ENCODE measurements at places on chromosomes 2 and 18. TPM values are rescaled to one million over a fixed set of nuclear protein-coding genes. Genes with fewer than 3 reads are reported as not detected.

CD302 gene
- 2.5 TPM for total RNA-seq

NEU2 gene
- total RNA-seq = not detected

SERPINB12 gene
- total RNA-seq = not detected

ESPNL gene
- total RNA-seq = 0.43 TPM

ANKRD53 gene
- total RNA-seq = not detected
